Kidney epithelial cell (primary cell): ENCODE measurements at places on chromosomes 3 and 15.

DNA sequence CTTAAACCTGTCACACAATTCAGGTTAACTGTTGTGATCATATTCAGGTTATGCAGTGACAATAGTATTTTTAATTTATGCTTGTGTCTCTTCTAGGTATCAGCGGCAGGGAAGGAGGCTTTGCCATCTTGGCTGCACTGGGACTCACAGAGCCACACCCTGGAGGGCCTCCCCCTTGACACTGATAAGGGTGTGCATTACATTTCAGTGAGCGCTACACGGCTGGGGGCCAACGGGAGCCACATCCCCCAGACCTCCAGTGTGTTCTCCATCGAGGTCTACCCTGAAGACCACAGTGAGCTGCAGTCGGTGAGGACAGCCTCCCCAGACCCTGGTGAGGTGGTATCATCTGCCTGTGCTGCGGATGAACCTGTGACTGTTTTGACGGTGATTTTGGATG is 23.6 kb upstream of the BSN start:
- no peak for DNase-seq

DNA sequence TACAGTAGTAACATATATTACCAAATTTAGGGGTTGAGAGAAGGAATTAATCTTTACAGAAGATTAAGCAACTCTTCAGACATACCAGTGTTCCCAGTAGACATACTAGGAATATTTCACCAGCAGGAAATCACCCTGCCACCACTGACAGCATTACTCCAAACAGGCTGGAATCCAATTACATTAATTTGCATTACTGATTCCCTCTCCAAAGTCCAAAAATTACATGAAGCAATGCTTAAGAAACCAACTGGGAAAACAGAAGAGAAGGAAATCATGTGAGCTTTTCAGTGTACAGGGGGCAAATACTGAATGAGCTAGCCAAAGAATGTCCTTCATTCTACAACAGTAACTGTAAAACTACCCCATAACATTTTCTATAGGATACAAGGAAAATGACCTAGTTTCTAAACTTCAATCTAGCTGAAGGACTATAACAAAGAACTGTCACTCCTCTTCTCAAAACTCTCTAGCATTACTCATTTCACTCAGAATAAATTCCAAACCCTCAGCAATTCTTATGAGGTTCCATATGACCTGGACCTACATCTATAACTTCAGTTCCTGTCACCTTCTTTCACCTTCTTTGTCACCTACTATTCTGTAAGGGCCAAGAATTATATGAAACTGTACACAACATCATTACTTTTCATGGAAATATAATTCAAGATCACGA is 72.7 kb downstream of the INO80 start:
- no peak for DNase-seq

- no peak for DNase-seq
Observed at GRCh38 chr3:153961494-153961893, 159.7 kb upstream of the ARHGEF26 start.

DNA sequence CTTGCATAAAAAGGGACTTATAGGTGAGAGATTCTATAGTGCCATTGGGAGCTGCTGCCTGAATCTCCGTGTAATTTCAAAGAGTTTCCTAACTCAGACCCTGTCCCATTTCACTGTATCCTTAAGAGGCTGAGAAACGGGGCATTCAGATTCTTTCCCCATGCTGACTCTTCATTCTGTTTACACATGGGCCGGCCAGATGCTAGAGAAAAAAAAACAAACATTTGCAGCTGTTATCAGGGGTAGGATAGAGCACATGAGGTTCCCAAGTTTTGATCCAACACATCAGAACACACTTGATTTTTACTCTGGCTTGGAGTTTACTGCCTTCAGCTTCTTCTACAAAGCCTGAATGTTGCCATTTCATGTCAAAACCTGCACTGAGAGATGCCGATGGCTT is 215.9 kb upstream of the TPRG1 start:
- no peak for DNase-seq

DNA sequence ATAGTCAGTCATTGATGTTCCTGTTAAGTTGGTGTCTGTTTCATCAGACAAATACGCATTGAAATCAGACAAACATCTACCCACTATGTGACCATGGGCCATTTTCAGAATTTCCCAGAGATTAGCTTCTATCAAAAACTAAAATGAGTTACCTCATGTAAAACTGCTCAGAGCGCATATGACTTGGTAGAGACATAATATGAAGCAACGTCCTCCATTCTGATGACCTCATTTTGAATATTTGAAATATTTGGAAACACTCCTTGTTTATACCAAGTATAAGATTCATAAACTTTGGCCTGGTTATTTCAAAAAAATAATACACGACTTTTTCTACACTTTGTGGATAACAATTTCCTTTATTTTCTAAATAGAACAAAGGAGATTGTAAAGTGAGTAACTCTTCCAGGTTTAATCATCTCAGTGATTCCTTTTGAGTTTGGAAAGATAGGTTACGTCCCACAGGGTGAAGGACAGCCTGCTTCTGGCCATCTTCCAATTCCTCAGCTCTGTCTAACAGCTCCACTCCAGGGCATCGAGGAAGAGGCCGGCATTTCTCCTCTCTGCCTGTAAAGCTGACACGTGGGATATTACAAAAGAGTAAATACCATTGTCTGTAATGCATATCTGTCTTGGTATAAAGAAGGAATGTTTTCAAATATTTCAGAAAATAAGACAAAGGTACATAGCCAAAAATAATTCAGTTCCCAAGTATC is 122.6 kb downstream of the CADM2 start:
- no peak for DNase-seq

- no peak for DNase-seq
Observed at GRCh38 chr3:76679541-76679940, 360.4 kb upstream of the ROBO2 start.

DNA sequence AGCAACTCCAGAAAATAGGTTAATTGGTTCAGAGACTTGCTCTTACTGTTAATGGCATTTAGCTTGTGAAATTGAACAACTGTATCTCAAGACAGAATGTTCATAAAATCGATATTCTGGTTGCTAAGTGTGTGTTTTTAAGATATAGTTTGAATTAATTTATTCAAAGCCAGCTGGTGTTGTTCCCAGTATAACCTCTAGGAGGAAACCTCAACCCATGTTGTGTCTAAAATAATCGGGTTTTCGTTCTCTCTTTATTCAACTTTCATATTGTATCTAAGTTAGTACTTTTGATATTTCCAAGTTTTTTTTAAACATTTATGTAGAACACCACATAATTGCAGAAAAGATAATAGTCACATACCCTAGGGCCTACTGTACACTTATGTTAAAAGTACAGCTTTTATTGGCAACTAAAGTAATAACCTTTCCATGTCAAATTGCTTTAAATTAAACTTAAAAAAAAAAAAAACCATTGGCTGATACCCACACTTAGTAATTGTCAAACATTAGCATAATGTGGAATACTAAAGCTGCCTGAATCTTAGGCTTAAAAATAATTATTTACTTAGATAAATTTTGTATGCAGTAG is 90.9 kb downstream of the SAMMSON start:
- no peak for DNase-seq

GRCh38 chr15:31448635-31448979 is 122.0 kb downstream of the KLF13 start:
- DNase-seq: no peak

GRCh38 chr3:50536471-50537180 is 30.9 kb downstream of the C3orf18 start:
- DNase-seq: no peak

GRCh38 chr3:101719604-101720185 is 4.7 kb upstream of the CEP97 start:
- DNase-seq: no peak

GRCh38 chr3:184608209-184608608 is 46.6 kb downstream of the EPHB3 start:
- no peak for DNase-seq

DNA sequence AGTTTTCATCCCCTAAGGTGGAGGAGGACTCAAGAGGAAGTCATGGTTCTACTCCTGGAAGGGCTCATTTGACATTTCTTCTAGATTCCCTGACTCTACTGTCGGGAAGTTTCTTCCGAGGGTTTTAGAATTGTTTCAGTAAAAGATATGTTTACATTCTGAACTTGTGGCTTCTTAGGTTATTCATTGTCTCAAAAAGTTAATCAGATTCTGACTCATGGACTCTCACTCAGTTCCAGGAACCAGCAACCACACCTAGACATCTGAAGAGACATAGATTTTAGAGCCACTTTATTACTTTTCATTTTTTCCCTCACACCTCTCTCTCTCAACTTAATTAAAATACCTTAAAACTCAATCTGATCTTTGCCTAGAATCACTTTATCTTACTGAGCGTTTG is 862.6 kb downstream of the AGBL1 start:
- DNase-seq: no peak

GRCh38 chr3:193929921-193930646 is 205.9 kb upstream of the HES1 start:
- DNase-seq: no peak

DNA sequence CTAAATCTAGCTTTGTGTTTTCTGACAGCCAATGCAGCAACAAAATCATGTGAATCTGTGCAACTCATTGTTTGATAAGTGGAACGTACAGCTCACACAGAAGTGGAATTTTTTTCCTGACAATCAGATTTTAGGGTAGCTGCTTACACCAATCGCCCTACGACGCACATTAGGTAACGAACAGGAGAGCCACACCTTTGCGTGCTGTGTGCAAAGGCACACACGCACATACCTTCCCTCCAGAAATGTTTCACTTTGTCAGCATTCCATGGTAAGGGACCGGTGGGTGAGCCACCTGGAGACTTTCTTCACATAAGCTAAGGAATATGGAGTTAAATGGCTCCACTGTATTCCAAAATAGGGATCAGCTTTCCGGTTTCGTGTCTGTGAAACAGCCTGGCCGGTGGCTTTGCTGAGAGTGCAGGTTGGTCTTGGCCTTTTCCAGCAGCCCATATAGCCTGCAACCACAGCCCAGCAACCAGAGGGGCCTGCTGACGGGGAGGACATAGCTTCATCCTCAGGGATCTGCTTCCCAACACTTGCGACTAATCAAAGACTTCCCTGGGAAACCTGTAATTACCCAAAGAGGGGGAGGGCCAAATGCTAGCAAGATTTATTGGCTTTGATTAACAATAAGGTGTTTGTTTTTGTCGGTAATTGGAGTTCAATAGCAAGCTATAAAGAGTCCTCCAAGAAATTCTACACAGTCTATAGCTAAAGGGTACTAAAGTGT is 145.3 kb downstream of the ADAMTS17 start:
- DNase-seq: no peak
